ENCODE measurements at places on chromosomes 2 and 18.

GRCh38 chr18:37663446-37663845 is 97.8 kb upstream of the CELF4 start:
- no peak for DNase-seq

DNA sequence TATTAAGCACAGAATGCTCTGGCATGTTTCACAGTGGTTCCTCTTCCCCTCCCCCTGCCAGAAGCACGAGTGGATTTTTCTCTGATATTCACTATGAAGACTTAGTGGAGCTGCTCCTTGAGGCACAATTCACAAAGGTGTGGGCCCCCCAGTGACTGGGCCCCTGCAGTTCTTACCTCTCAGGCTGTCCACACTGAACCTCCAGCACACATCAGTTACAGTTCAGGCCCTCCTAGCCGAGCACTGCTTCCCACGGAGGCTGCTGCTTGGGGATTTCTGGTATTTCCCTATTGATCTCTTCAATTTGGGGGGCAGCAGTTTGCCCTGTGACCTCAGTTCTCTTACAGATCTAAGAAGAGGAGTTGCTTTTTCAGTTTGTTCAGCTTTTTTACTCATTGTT is 236.1 kb downstream of the SH3RF3 start:
- no peak for DNase-seq

DNA sequence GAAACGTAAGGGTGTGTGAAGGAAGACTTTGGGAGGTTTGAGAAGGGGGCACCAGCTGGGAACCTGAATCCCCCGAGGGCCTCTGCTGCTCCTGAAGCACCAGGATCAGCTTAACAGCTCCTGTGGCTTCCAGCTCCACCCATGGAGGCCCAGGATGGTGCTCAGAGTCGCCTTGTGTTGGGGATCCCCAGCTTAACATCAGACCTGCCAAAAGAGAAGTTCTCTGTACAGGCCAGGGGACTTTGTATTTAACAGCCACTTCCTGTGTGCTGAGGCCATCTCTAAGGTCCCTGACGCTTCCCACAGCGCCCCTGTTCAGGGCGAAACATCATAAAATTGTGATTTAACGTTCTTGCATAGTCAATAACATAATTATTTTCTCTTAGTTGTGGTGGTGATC is 77.5 kb downstream of the NCK2 start:
- DNase-seq: no peak

DNA sequence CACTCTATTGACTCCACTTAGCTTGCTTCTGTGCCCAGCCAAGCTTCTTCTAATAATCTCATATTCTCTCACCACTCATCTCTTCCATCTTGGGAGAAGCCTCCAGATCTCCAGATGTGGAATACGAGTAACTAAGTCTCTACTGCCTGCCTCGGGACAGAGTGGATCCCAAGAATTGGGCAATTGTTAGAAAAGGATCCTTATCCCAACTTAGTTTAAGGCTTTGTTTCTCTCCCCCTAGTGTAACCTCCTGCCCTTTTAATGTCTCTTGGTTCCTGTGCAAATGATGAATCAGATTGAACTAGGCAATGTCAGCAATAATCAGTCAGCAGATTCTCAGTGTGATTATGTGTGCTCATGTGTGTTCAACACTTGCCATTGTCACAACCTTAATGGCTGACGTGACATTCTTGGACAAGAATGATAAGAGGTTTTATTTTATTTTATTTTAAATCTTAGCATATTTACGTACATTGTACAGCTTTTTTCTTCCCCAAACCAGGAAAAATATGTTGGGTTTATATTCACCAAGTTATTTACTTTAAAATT is 59.7 kb downstream of the MYO3B start:
- DNase-seq: no peak

DNA sequence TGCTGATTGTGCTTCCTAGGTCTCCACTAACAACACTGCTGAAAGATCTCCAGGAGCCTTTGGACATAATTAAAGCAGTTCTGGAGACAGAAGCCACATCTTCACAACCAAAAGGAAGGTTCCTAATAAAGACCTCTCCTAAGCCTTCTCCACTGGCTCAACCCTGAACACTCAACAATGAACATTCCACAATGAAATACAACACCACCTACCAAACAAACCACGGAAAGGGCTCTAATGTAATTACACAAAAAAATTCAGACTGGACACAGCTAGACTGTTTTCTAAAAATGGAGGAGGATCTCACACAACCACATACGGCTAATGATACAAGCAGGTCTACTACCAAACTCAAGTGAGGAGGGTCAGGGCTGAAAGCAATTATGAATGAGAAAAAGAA is 43.6 kb downstream of the NOL10 start:
- no peak for DNase-seq

GRCh38 chr2:238528953-238529781 is 102.4 kb downstream of the ASB1 start:
- DNase-seq: no peak

- DNase-seq: no peak
Observed at GRCh38 chr2:65045651-65046050, 10.6 kb upstream of the CEP68 start.

DNA sequence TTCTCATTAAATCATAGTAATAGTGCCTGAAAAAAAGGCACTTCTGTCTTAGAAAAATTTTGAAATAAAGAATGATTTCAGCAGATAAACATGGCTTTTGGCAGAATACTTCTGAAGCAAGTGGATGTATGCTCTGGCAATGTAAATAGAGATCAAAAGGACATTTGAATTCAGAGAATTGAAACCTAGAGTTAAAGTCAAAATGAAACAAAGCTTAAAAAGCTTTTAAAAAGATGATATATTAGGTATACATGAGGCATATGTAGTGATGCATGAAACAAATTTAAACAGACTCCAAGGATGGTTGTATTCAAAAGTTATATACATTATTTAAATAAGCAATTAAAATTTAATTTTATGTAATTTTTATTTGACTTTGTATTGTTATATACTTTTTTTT is 1344.5 kb upstream of the TMEFF2 start:
- no peak for DNase-seq

GRCh38 chr18:46728219-46728930 is 28.5 kb downstream of the ST8SIA5 start:
- no peak for DNase-seq

DNA sequence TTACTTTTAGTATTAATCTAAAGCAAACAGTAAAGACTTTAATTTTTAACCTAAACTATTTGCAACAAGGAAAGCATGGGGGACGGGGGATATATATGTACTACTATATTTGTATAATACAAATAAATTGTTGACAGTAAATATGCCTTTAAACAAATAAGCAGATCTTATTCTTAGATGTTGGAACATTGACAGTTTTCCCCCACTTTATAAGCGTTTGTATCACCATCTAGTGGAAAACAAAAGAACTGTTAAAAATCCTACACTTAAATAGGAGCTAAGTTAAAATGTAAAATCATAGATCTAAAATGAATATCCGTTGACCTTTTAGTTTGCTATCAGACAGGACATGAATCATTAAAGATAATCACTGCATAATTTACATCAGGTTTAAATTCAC is 50.0 kb downstream of the RBBP8 start:
- no peak for DNase-seq

DNA sequence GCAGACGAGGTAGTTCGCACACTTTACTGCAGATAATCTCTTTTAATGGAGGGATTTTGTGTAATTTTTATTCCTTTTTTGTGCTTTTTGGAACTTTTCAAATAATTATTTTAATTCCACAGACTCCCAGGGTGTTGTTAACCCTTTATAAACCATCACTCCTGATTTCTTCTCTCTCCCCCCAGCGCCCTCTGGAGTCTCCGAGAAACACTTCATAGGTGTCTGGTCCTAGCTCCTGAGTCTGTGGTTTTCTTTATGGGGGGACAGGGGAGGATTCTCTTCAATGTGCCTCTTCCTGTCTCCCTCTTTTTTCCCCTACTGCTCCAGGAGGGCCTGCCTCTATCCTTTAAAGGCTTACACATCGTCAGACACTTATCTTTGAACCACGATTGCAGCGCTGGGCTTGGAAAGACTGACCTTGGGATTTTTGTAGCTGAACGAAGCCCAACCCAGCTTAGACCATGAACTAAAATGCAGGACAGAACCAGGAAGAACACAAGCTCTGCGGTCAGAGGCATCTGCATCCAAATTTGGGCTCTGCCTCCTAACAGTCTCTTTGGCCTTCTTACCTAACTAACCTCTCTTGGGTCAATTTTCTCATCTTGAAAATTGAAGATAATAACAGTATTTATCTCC is 7.1 kb upstream of the PKDCC start:
- DNase-seq: no peak
